ENCODE measurements at places on chromosomes 7 and 10. TPM values are rescaled to one million over a fixed set of nuclear protein-coding genes. Genes with fewer than 3 reads are reported as not detected.

The KEL gene
- 0.99 TPM for total RNA-seq

The BET1 gene
- total RNA-seq = 40.9 TPM

The SFRP4 gene
- total RNA-seq = 82.7 TPM

The FRMD4A gene
- total RNA-seq = 75.4 TPM

The BLNK gene
- 7.7 TPM for total RNA-seq

The SEMA3C gene
- 153 TPM for total RNA-seq

The ASAH2 gene
- total RNA-seq = 3.5 TPM

DNA sequence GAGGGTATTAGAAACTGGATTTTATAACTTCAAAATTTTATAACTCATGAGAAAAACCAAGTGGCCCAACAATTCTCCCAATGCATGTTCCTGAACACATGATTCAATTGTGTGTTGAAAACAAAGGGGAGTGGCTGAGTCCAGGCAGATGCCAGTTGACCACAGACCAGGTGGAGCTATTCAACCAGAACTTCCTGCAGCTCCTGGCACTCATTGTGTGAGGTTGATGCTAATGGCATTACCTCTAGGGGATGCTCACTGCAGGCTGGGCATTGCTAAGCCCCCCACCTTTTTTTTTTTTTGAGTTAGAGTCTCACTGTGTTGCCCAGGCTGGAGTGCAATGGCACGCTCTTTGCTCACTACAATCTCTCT, 20.3 kb downstream of the MYOF start:
- no peak overlapping the region for H3K27ac ChIP-seq
- H3K36me3 ChIP-seq = no peaks in the 10 kb centered on the region
- H3K4me3 ChIP-seq = no peak overlapping the region
- no peak for DNase-seq
- H3K4me1 ChIP-seq = peaks cover 13% of the 10 kb centered on the region

GRCh38 chr10:8979976-8980375, 925.5 kb downstream of the GATA3 start:
- no peak overlapping the region for H3K4me3 ChIP-seq
- H3K27ac ChIP-seq = no peak overlapping the region
- H3K36me3 ChIP-seq = no peaks in the 10 kb centered on the region
- H3K4me1 ChIP-seq = no peaks in the 10 kb centered on the region
- DNase-seq = no peak
- H3K27me3 ChIP-seq = no peaks in the 10 kb centered on the region

- no peaks in the 10 kb centered on the region for H3K27me3 ChIP-seq
- H3K4me1 ChIP-seq = no peaks in the 10 kb centered on the region
- DNase-seq = no peak
- no peak overlapping the region for H3K27ac ChIP-seq
These were observed 496.6 kb downstream of the INHBA start for GRCh38 chr7:41206267-41206666.

DNA sequence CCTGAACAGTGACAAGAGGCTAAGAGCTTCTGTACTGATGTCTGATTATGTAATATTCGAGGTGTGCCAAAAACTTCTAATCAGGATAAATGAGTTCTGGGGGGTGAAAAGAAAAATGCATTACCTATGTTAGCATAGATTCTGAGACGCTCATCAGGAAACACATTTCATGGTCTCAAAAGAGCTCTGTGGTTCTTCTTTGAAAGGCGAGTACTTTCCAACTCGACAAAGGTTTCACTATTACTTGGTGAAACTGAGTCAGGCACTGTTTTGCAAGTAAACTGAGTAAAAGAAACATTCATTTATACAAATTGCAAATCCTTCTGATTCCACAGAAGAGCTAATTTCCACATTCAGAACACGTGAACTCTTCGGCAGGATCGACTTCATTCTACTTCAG, 523.2 kb downstream of the GATA3 start:
- DNase-seq = no peak
- no peaks in the 10 kb centered on the region for H3K36me3 ChIP-seq
- H3K4me3 ChIP-seq = no peak overlapping the region

DNA sequence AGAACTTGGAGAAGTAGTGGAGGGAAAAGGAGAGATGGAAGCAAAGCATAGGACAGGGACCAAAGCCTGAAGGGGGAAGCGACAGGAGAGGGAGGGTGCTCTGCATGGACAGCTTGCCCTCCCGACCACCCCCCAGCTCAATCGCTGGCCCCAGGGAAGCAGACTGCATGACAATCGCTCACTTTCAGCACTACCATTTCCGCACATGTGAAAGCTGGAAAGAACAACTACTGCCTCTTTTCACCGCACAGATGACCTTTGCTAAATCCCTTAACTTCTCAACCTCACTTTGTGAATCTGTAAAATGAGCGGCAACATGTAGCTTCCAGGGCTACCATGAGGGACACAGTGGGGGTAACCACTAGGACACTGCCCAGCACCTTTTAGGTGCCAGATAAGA, 17.1 kb downstream of the VOPP1 start:
- no peaks in the 10 kb centered on the region for H3K36me3 ChIP-seq
- H3K27ac ChIP-seq = no peak overlapping the region
- no peak for DNase-seq
- H3K4me1 ChIP-seq = peaks cover 26% of the 10 kb centered on the region
- H3K27me3 ChIP-seq = no peaks in the 10 kb centered on the region

- no peak overlapping the region for H3K27ac ChIP-seq
- no peaks in the 10 kb centered on the region for H3K36me3 ChIP-seq
These were observed 290.9 kb upstream of the NFE2L3 start for GRCh38 chr7:25861164-25861496.

DNA sequence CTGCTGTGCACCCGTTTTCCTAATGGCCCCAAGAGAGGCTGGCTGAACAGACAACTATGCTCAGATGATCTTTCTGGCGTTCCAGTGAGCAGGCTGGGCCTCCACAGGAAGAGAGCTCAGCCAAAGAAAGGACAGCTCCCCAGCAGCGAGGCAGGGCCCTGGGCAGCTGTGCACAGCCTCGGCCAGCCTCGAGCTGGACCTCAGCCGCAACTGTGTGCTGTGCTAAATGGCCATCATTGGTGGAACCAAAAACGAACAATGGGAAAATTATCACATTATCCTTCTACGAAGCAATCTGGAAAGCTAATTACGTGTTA, 97.5 kb downstream of the CTBP2 start:
- no peak for DNase-seq
- H3K27ac ChIP-seq = peak overlapping the region; percentile 86
- H3K36me3 ChIP-seq = peaks cover 30% of the 10 kb centered on the region
- H3K4me3 ChIP-seq = no peak overlapping the region
- H3K4me1 ChIP-seq = peaks cover 68% of the 10 kb centered on the region
- no peaks in the 10 kb centered on the region for H3K27me3 ChIP-seq

DNA sequence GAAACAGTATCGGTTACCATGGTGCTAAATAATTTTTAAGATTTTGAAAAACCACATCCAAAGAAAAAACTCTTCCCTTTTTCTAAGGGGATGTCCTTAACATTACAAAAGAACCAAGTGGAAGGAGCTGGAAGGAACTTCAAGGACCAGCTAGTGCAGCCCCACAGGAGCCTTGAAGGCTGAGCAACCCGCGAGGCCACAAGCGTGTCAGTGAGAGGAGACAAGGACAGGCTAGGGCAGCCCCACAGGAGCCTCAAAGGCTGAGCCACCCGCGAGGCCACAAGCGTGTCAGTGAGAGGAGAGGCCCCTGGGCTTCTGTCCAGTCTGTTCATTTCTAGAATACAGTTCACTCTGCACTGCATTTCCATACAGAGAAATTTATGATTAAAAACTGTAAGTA, 80.1 kb upstream of the ATP6V0A4 start:
- H3K4me1 ChIP-seq = peaks cover 5% of the 10 kb centered on the region
- H3K27me3 ChIP-seq = no peaks in the 10 kb centered on the region
- no peak overlapping the region for H3K4me3 ChIP-seq
- DNase-seq = no peak

DNA sequence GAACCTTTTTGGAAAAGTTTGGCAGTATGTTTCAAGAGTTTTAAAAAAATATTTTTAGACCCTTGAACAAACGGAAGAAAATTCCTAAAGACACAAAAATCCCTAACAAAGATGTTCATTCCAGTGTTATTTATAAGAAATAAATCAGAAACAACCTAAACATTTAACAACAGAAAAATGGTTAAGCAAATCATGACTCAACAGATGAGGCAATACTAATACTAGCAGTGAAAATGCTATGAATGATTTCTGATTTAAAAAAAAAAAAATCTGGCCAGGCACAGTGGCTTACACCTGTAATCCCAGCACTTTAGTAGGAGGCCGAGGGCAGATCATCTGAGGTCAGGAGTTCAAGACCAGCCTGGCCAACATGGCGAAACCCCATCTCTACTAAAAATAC, 61.0 kb downstream of the ARHGAP12 start:
- no peaks in the 10 kb centered on the region for H3K27me3 ChIP-seq
- H3K36me3 ChIP-seq = no peaks in the 10 kb centered on the region
- DNase-seq = no peak
- no peaks in the 10 kb centered on the region for H3K4me1 ChIP-seq
- no peak overlapping the region for H3K27ac ChIP-seq

GRCh38 chr7:67006965-67007364, 10.3 kb downstream of the TYW1 start:
- no peaks in the 10 kb centered on the region for H3K27me3 ChIP-seq
- no peak overlapping the region for H3K4me3 ChIP-seq
- DNase-seq = no peak
- no peak overlapping the region for H3K27ac ChIP-seq
- peaks cover 36% of the 10 kb centered on the region for H3K36me3 ChIP-seq

Measured in spinal cord (tissue), 10 donors.